Urothelium cell line (cell line): ENCODE measurements at places on chromosomes 1 and 21.

GRCh38 chr1:84020151-84020550 lies 21.2 kb upstream of the TTLL7 start:
- DNase-seq = no peak

DNA sequence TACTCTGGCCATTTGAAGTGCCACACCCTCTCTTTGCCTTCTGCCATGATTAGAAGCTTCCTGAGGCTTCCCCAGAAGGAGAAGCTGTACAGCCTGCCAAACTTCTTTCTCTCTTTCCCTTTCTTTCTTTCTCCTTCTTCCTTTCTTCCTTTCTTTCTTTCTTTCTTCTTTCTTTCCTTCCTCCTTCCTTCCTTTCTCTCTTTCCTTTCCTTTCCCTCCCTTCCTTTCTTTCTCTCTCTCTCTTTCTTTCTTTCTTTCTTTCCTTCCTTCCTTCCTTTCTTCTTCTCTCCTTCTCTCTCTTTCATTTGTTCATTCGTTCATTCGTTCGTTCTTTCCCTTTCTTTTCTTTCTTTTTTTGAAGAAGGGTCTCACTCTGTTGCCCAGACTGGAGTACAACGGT lies 931.0 kb downstream of the TTLL7 start:
- no peak for DNase-seq

DNA sequence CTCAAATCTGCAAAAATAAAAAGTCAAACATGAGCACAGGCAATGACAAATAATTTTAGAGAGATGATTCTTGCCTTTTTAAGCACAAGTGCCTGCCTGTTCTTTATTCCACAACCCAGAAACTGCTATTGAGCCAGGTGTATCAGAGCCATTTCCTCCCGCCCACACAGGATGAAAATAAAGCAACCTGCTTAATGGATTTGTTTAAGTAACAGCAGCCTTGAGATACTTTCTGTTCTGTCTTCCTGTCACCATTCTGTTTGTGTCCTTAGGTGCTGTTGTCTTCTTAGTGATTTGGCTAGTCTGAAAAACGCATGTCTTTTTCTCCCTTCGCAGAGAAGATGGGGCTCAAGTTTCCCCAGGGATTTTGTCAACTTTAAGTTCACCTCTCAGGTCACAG lies 11.4 kb downstream of the RPE65 start:
- no peak for DNase-seq

DNA sequence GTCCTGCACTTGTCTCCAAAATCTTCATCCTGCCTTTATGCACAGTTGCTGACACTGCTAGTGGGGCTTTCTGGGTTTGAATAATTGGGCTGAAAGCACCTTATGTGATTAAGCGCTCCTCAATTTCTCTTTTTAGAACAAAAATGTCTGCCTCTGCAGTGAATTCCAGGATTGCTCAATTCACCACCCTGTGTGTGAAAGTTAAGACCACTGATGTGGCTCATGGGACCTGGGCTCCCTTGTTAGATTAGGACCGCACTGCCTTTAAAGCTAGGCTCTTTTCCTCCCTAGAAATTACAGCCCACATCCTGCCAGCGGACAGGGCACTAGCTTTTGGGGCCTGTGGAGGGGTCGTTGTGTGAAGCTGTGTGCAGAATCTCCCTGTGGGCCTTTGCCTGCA lies 18.8 kb downstream of the KIAA1614 start:
- no peak for DNase-seq

DNA sequence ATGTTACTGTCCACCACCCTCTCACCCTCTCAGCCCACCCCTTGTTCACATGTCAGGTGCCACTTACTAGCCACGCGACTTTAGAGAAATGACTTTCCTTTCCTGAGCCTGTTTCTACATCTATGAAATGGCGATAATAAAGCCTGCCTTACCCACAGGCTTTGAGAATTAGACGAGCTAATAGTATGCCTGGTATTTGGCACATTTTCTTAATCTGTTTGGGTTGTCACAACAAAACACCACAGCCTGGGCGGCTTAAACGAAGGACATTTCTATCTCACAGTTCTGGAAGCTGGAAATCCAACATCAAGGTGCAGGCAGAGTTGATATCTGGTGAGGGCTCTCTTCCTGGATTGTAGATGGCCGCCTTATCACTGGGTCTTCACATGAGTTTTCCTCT lies 273.9 kb upstream of the FMN2 start:
- DNase-seq = no peak

DNA sequence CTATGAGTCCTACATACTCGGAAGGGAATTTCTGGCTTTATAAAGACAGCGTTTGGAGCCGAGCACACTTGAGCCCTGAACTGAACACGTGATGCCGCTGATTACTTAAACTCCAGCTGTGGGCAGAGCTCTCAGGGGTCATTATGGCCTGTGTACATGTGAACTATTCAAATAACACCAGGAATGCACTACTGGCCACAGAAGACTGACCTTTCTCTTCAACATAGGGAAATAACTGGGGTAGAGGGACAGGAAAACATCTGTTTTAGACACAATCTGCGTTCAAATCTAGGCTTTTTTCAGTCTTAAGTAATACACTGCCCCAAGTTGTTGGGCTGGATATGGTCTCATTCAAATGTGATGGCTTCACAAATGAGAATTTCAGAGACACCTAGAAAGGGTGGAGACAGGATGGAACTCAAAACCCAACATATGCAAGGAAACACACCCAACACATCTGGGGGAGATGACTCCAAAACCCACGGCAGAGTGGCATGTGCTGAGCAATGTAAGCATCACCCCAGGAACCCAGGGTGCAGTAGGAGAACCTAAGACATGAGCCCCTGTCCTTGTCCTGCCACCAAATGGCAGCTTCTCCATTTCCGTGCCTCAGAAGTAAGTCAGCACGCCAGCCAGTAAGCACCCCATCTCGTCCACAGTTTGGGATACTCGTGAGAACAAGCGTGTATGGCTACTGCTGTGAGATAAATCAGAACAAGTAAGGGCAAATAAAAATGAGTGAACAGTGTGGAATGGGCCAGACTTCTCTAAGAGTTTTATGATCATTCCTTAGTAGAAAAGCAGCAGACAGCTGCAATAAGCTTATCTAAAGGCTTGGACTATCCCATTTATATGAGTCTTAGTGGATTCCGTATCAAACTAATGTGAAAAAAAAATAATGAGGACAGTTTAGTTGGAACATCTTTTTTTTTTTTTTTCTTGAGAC lies 24.9 kb downstream of the NID1 start:
- no peak for DNase-seq

DNA sequence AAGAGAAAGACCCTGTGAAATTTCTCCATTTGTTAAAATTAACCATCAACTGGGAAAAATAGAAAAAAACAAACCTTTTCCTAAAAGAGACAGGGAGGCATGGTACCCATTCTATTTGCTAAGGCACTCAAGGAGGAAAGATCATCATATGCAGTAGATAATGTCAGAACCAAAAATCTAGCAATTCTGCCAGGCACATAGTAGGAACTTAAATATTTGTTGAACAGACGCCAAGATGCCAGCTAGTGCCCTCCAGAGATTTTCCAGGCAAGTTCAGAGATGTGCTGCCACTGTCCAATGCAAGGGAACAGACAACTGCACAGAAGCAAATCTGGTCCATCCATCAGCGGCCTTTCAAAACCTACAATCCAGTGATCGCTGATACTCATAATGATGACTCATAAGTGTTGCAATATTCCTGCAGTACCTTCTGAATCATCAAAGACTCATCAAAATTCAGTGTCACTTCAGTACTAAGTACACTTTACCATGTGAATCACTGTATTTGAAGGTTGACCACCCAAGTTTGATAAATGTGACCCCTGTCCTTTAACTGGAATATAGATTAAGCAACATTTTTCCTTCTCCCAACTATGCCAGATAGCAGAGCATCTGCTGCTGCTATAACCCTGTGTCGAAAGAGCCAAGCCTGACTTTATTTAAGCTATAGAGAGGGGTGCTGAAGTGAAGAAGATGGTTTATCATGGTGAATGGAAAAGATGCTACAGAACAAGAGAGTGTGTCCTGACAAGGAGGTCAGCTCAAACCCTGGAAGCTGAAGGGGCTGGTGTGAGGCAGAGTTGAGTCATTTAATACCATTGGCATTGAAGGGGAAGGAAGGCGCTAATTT lies 99.1 kb downstream of the MT1HL1 start:
- DNase-seq = peak; percentile 70

DNA sequence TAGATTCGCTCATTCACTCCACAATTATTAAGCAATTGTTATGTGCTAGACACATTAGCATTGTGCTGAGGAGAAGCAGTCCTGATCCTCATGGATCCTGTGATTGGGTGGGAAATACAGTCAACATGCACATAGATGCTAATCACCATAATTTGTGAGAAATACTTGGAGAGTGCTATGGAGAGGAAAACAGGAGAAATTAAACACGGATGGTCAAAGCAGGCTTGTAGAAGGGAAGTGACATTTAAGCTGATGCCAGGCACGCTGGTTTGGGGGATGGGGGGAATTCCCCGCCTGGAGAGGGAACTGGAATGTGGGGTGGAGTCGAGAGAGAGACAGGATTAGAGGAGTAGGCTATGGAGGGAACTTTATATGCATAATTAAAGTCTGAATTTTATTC lies 52.2 kb upstream of the L1TD1 start:
- peak; percentile 24 for DNase-seq

GRCh38 chr1:22636353-22636752 lies at the start of gene C1QA:
Gene C1QA, plus strand, starts transcription at chr1:22636628. Its CDS starts 989 bp downstream, at chr1:22637617.
- DNase-seq = no peak

GRCh38 chr1:31421371-31422040 lies 8.5 kb downstream of the SERINC2 start:
- no peak for DNase-seq

DNA sequence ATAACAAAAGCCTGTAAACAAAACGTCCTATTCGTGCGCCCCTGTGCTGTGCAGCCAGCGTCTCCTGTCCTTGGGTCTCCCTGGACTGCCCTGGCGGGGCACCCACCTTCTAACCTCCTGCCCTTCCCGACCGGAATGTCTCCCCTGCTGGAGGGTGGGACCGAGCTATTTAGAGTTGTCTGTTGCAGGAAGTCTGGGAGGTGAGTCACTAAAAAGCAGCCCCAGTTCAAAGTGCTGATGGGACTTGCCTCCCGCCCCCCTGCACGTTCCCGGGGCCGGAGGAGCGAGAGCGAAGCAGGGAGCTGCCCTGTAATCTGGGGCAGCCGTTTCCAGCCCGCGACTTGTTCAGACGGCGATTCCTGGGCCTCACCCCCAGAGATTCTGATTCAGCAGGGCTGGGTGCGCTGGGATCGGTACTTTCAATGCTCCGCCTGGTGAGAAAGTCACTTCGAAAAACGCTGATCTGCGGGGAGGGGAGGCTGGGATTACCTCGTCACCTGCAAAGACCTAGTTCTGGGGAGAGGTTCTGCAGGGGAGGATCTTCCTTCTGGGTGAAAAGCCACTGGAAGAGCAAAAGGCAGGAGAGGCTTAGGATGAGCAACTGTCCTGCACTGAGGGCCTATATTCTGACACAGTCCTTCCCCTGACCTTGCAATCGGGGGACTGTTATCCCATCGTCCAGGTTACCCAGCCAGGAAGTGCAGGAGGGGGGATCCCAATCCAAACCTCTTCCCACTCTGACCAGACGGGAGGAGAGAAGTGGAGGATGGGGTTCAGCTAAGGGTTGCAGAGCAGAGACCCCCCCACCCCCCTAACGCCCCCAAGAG lies 1.2 kb upstream of the DHRS3 start:
- DNase-seq = peak; percentile 89

- DNase-seq = no peak
Observed at GRCh38 chr1:185353124-185353523, 36.1 kb upstream of the IVNS1ABP start.

DNA sequence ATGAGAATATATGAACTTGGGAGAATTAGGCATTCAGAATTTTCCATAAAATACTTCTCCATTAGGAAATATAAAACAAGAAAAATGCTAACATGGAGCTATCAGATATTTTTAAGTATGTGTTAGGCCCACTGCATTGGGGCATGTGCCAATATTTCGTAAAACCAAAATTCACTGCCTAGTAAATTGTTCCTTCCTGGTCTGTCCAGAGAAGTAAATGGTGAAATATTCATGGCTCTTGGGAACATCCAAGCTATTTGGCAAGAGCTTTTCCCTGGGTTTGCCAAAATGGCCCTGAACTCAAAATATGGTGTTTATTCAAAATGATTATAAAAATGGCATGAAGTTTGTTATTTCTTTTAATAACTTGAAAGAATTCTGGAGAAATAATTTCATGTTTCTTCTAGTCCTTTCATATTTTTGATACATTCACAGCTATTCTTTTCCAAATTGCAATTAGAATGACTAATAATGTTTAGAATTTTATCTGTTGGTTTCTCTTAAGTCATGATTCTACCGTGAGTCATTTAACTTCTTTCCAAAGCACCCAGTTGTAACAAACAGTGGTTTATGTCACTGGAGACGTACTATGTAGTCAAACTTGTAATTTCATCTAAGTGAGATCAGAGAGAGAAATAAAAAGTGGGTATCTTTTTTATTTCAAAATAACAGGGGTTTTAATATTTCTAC lies 25.7 kb upstream of the SLC19A2 start:
- peak; percentile 24 for DNase-seq

- DNase-seq = peak; percentile 70
Observed at GRCh38 chr1:201119206-201120197, 7.3 kb upstream of the CACNA1S start.

GRCh38 chr1:97120806-97121205 lies 399.2 kb downstream of the PTBP2 start:
- DNase-seq = no peak

- no peak for DNase-seq
Observed at GRCh38 chr1:101392552-101392951, 155.7 kb downstream of the S1PR1 start.

- DNase-seq = no peak
Observed at GRCh38 chr1:236353813-236354212, 40.3 kb upstream of the EDARADD start.

- DNase-seq = no peak
Observed at GRCh38 chr1:30472009-30472408, 251.4 kb downstream of the MATN1 start.

DNA sequence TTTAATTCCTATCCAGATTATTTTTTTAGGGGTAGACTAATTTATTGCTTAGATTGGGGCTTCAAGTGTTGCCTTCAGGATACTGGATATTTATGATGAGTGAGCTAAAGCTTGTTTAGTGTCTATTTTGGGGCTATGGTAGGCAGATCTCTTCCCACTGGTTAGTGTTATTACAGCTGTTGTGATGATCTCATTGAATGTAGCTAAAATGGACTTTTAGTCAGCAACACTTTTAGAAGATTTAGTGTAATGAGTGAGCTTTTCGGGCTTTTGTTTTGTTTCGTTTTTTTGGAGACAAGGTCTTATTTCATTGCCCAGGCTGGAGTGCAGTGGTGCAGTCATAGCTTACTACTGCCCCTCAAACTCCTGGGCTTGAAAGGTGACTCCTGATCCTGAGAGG lies 14.2 kb downstream of the THRAP3 start:
- DNase-seq = no peak

GRCh38 chr1:56827711-56828110 lies 8.5 kb upstream of the FYB2 start:
- DNase-seq = no peak

DNA sequence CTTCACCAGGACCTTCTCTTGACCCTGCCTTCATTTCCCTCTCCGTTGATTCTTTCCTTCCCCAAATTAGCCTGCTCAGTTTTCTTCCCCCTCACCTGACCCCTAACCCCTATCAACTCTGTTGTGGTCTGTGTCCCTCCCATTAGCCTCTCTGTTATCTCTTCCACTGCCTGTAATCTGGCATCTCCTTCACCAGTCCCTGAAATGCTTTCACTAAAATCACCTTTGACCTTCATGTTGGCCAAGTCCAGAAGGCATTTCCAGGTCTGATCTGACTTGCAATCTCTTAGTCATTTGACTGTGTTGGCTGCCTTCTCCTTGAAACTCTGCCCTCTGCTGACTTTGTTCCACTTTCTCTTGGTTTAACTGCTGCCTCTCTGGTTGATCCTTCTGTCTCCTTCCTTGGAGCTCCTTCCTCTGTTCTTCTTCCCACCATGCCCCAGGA lies 28.2 kb downstream of the ATP8B2 start:
- DNase-seq = no peak

GRCh38 chr21:40647706-40648105 lies 199.3 kb downstream of the DSCAM start:
- DNase-seq = no peak
